HCT116 (cell line): ENCODE measurements at places on chromosomes 6 and 20. TPM values are rescaled to one million over a fixed set of nuclear protein-coding genes. Genes with fewer than 3 reads are reported as not detected.
A peak's percentile ranks its signal among the peaks of the same experiment; 100 is the strongest.

- peaks cover 13% of the 10 kb centered on the region; the same call in 1 of the 2 replicates for H3K4me1 ChIP-seq
- DNase-seq = no peak
- H3K27ac ChIP-seq = peak overlapping the region; percentile 84; the same call in 1 of the 2 replicates
- H3K27me3 ChIP-seq = no peaks in the 10 kb centered on the region
- H3K4me3 ChIP-seq = peak overlapping the region; percentile 84; the same call in 1 of the 2 replicates
Observed at GRCh38 chr20:62775206-62775605, 21.1 kb upstream of the MRGBP start.

Gene AGER
- total RNA-seq = 22.6 TPM

DNA sequence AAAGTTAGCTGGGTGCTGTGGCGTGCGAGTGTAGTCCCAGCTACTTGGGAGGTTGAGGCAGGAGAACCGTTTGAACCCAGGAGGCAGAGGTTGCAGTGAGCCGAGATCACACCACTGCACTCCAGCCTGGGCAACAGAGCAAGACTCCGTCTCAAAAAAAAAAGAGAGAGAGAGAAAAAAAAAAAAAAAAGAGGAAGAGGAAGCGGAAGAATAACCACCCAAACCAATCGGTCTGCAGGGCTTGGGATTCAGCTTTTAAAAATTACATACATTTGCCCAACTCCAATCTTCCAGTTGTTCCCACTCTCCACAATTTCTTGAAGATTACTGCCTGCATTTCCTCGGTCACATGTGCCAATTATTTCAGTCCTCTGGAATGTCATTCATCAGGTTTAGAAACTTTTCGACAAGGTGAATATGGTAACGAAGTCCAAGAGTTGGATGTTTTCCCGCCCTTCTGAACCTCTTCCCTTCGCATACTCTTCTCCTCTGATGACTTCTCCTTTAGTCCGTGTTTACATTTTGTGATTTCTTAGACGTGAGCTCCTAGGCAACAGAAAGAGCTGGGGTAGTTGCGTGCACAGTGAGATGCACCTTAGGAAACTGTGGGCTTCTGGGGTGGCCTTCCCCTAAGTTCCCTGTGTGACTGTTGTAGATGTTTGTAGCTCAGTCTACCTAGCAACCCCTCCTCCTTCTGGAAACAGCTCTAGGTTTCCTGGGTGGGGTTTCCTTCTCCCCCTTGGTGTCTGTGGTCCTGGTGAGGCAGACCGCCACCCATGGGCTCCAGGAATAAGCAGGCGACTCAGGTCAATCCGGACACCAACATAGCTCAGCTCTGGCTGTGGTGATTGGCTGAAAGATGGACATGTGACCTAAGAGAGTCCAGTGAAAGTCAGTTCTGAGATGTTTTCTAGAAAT, 63.0 kb upstream of the NCOA3 start:
- peak; percentile 33 for DNase-seq
- H3K36me3 ChIP-seq = no peaks in the 10 kb centered on the region
- no peak overlapping the region for H3K27ac ChIP-seq
- no peak overlapping the region for H3K4me3 ChIP-seq
- peaks cover 25% of the 10 kb centered on the region for H3K4me1 ChIP-seq

DNA sequence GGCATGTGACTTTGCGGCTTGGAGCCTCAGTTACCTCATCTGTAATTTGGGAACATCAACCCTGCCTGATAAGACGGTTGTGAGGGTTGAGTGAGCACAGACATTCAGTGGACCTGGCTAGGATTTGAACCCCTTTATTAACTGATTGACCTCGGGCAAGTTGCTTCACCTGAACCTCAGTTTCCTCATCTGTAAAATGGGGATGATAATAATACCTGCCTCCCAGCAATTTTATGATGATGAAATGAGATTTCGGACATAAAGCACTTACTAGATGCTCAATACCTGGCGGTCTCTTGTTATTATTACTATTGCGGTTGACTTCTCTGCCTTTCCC, 51.5 kb downstream of the CEBPB start:
- no peaks in the 10 kb centered on the region for H3K27me3 ChIP-seq
- peaks cover 65% of the 10 kb centered on the region for H3K4me1 ChIP-seq
- no peak for DNase-seq
- H3K36me3 ChIP-seq = no peaks in the 10 kb centered on the region
- no peak overlapping the region for H3K4me3 ChIP-seq
- H3K27ac ChIP-seq = peak overlapping the region; percentile 56; the same call in 1 of the 2 replicates

DNA sequence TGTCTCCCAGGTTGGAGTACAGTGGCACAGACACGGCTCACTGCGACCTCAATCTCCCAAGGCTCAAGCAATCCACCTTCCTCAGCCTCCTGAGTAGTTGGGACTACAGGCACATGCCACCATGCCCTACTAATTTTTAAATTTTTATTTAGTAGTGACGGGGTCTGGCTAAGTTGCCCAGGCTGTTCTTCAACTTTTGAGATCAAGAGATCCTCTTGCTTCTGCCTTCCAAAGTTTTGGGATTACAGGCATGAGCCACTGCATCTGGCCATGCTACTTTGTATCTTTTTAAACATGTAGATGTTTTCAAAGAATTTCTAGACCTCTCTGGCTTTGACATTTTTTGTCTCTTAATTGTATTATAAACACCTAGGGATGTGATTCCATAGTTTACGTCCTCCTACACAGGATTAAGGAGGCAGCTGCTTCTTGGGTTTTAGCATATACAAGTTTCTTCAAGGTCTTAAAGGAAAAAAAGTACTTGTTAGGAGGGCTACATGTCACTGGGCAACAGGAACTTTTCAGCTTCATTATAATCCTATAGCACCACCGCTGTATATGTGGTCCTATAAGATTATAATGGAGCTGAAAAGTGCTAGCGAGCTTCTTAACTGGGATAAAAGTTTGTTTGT, 1.3 kb downstream of the ADAT2 start:
- H3K27me3 ChIP-seq = no peaks in the 10 kb centered on the region
- peak overlapping the region; percentile 95 for H3K4me3 ChIP-seq
- no peaks in the 10 kb centered on the region for H3K36me3 ChIP-seq
- no peak for DNase-seq
- H3K4me1 ChIP-seq = peaks cover 16% of the 10 kb centered on the region; the same call in 1 of the 2 replicates

GRCh38 chr20:51198876-51199523, 176.1 kb upstream of the KCNG1 start:
- no peak overlapping the region for H3K27ac ChIP-seq
- peaks cover 9% of the 10 kb centered on the region for H3K4me1 ChIP-seq
- no peak overlapping the region for H3K4me3 ChIP-seq
- no peak for DNase-seq
- H3K27me3 ChIP-seq = peaks cover under 1% of the 10 kb centered on the region; the same call in 1 of the 2 replicates
- H3K36me3 ChIP-seq = no peaks in the 10 kb centered on the region

GRCh38 chr20:59809630-59810448, 123.6 kb downstream of the SYCP2 start:
- no peaks in the 10 kb centered on the region for H3K4me1 ChIP-seq
- DNase-seq = no peak
- peaks cover 9% of the 10 kb centered on the region; the same call in 1 of the 2 replicates for H3K27me3 ChIP-seq
- no peak overlapping the region for H3K4me3 ChIP-seq
- no peaks in the 10 kb centered on the region for H3K36me3 ChIP-seq
- no peak overlapping the region for H3K27ac ChIP-seq

Gene TDP2
- total RNA-seq = 30.2 TPM

- H3K36me3 ChIP-seq = no peaks in the 10 kb centered on the region
- H3K4me1 ChIP-seq = no peaks in the 10 kb centered on the region
- no peak for DNase-seq
- no peak overlapping the region for H3K4me3 ChIP-seq
- no peaks in the 10 kb centered on the region for H3K27me3 ChIP-seq
Observed at GRCh38 chr6:105639124-105639523, 236.2 kb upstream of the PREP start.

GRCh38 chr6:110233770-110234374, 53.6 kb downstream of the CDC40 start:
- peaks cover 4% of the 10 kb centered on the region; the same call in 1 of the 2 replicates for H3K36me3 ChIP-seq
- H3K4me1 ChIP-seq = no peaks in the 10 kb centered on the region
- H3K27me3 ChIP-seq = no peaks in the 10 kb centered on the region
- H3K27ac ChIP-seq = no peak overlapping the region
- no peak overlapping the region for H3K4me3 ChIP-seq

GRCh38 chr6:44730771-44731391, 343.4 kb downstream of the CDC5L start:
- H3K4me3 ChIP-seq = no peak overlapping the region
- H3K27me3 ChIP-seq = peaks cover 5% of the 10 kb centered on the region; the same call in 1 of the 2 replicates
- H3K36me3 ChIP-seq = no peaks in the 10 kb centered on the region
- no peak overlapping the region for H3K27ac ChIP-seq

DNA sequence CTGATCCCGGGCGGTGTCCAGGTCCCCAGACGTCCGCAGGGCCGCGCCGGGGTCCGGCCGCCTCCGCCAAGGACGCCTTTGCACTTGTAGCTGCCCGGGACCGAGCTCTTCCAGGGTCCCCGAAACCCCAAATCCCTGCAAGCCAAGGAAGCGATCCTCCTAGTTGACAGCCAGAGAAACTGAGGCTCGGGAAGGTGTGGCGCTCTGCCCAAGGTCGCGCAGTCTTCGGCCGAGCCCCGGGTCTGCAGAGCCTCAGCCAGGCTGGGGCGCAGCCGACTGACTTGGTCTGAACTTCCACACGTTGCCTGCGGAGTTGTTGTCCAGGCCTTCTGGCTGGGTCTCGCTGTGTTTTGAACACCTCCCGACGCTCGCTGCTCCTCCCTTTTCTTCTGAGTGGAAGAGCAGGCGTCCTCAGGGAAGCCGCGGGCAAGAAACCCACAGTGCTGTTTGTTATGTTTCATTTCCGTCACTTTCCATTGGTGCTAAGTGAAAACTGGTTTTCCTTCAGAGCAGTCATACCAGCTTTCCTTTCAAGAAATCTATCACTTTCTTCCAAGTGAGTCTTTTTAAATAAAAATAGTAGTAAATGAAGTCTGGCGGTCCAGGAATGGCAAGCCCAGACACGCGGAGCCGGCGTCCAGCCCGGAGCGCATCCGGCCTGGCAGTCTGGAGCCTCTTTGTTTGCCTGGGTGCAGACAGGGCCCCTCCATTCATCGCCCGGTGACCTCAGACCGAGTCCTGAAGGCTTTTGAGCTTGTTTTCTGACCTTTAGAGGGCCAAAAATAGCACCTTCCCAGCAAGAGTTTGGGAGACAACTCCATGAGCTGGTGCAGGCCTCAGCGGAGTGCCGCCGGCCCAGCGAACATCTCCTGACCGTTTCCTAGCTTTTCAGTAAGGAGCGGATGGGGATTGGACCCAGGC, 698 bp downstream of the FAM210B start:
- peaks cover 21% of the 10 kb centered on the region for H3K4me1 ChIP-seq
- peak overlapping the region; percentile 72 for H3K4me3 ChIP-seq
- peak overlapping the region; percentile 32; the same call in 1 of the 2 replicates for H3K27ac ChIP-seq
- no peaks in the 10 kb centered on the region for H3K27me3 ChIP-seq

DNA sequence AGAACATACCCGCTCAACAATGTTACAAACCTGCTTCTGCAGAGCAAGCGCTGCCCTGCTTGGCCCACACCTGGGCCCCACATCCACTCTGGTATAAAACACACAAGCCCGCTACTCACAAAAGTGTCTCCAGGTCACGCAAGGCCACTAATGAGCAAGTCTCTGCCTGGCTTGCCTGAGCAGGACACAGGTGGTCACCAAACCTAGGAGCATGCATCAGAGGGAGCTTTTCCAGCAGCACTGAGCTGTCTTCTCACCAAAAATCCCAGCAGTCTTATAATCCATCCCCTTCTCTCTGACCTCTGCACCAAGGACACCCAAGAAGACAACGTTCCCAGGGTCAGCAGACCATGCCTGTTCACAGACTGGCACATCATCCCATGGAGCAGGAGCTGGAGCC, 100.8 kb downstream of the DLL1 start:
- no peaks in the 10 kb centered on the region for H3K4me1 ChIP-seq
- no peaks in the 10 kb centered on the region for H3K27me3 ChIP-seq
- no peak overlapping the region for H3K27ac ChIP-seq
- no peak for DNase-seq

DNA sequence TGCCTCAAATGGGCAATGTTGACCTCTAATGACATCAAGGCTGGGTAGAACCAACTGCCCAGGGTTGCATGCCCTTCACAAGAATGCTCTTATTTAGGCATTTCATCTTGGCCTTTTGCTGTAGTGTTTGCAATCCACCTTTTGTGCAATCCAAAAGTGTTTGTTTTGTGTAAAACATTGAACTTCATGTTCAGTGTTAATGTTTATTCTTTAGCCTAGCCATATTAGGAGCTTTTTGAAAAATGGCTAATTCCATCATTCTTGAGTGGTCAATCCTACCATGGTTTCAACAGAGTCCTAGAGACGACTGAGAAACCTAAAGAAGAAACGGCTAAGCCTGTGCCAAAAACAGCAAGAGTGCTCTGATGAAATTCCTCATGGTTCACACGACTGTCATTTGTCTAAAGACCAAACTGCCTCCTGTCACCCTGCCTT, 279.6 kb upstream of the PRDM1 start:
- H3K36me3 ChIP-seq = no peaks in the 10 kb centered on the region
- H3K4me3 ChIP-seq = no peak overlapping the region
- no peaks in the 10 kb centered on the region for H3K27me3 ChIP-seq
- no peak for DNase-seq

Gene CTSZ
- total RNA-seq = 100 TPM

Gene C2
- total RNA-seq = 3.1 TPM

GRCh38 chr6:89002523-89002922, 39.1 kb upstream of the RNGTT start:
- no peaks in the 10 kb centered on the region for H3K4me1 ChIP-seq
- no peak overlapping the region for H3K4me3 ChIP-seq
- no peaks in the 10 kb centered on the region for H3K27me3 ChIP-seq
- no peaks in the 10 kb centered on the region for H3K36me3 ChIP-seq
- H3K27ac ChIP-seq = no peak overlapping the region
- DNase-seq = no peak

DNA sequence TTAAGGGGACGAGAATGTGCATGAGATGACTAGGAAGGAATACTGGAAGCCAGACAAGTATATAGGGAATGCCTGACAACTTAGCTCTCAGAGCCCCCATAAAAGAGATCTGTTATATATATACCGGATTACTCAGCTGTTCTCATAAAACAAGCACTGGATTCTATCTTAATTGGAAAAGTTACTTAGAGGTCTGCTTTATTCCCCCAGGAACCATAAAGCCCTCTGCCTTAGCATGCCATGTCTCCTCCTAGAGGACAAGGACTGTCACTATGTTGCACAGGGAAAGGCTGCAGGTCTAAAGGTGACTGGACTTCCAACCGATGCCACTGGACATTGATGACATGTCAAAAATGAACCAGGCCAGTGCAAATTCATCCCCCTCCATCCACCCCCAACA, 6.4 kb downstream of the EXOC2 start:
- H3K36me3 ChIP-seq = no peaks in the 10 kb centered on the region; the same call in 1 of the 2 replicates
- no peak overlapping the region for H3K27ac ChIP-seq
- DNase-seq = no peak
- H3K4me3 ChIP-seq = no peak overlapping the region
